ENCODE measurements at places on chromosomes 3 and 15.

DNA sequence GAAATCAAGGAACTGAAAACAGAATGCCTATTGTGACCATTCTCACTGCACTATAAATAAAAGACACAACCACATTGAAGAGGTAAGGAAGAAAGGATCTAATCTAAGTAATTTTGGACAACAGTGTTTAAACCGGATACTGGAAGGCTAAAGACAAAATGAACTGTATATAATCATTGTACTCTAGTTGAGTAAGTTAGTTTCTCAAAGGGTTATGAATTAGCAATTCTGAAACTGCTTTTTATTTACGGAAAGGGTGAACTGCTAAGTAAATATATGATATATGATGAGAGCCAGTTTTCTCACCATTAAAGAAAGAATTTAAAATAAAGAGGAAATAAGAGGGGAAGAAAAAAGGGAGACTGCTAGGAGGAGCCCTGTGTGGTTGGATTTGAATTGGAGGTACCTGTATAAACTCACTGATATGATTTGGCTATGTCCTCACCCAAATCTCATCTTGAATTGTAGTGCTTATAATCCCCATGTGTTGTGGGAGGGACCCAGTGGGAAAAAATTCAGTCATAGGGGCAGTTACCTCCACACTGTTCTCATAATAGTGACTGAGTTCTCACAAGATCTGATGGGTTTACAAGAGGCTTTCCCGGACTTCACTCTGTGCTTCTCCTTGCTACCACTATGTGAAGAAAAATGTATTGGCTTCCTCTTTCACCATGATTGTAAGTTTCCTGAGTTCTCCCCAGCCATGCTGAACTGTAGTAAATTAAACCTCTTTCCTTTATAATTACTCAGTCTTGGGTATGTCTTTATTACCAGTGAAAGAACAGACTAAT, 607.7 kb downstream of the PYDC2 start:
- no peak for DNase-seq

DNA sequence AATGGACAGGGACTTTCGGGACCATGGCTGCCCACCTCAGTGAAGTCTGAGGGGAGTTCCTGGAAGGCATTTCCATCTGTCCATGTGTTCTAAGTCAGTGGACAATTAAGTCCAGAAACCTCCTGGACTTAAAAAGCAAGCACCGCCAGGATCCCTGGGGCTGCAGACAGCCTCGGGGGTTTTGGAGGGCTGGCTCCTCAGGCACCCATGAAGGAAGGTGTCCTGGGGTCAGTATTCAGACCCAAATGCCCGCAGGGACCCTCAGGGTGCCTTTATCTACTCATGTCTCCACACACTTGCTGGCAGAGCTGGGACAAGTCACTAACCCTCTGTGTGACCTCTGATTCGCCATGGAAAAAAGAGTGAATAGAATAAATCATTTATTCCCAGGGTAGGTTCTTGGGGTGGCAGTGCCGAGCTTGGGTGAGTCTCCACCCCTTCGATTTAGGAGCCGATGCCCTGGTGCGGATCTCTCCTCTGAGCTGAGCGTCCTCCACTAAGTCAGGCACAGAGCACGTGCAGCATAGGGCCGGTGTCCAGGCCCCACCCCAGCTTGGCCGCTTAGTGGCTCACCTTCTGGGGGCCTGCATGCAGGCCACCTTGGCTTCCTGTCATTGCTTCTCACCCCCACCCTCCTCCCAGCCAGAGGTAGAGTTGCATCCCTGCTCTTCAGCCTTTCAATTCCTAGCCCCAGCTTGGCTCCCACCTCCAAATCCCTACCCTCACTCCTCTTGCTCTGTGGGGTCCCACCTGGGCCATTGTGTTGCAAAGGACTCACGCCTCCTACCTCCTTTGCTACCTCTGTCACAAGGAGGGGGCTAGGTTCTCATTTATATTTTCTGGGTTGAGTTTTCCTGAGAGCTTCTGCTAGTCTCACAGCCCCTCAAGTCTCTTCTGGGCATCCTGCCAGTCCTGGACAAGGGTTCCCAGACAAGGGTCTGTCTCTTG, 19.9 kb downstream of the SLC6A6 start:
- no peak for DNase-seq

- DNase-seq = no peak
These were observed 190.3 kb downstream of the FEZF2 start for GRCh38 chr3:62183087-62183486.

GRCh38 chr3:132418916-132419315, 1.6 kb downstream of the DNAJC13 start:
- DNase-seq = no peak

DNA sequence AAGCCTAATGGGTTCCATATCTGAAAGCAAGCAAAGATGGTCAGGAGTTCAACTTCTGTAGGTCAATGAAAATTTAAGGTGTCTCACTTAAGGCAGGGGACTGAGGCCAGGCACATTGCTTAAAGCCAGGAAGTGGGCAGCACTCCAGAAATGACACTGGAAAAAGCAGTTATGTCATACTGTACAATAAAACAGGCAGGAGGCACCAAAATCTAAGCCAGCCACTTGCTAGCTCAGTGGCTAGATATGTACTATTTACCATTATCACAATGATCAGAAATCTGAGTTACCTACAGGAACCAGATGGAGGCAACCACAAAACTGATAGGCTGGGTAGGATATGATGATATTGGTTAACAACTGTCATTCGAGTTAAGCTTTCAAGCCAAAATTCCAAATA, 57.3 kb downstream of the FRMD5 start:
- DNase-seq = no peak
